ENCODE measurements at places on chromosomes 12 and 14. TPM values are rescaled to one million over a fixed set of nuclear protein-coding genes. Genes with fewer than 3 reads are reported as not detected.

Gene NEUROD4
- total RNA-seq: not detected

Gene SLC25A21
- total RNA-seq: 4.3 TPM

Gene KRT6C
- total RNA-seq: not detected

Gene SMAGP
- total RNA-seq: 25.2 TPM

Gene NPFF
- total RNA-seq: not detected

Gene CLEC1A
- not detected for total RNA-seq

Gene KRT80
- total RNA-seq: 0.33 TPM

Gene LHX5
- total RNA-seq: not detected

All from A673 (cell line).